A172 (cell line): ENCODE measurements at places on chromosomes 13 and 19. TPM values are rescaled to one million over a fixed set of nuclear protein-coding genes. Genes with fewer than 3 reads are reported as not detected.

The CA11 gene
- total RNA-seq, result 2.3 and 5.8 TPM in 2 replicates

The NR1H2 gene
- total RNA-seq, result 96.8 and 97.3 TPM in 2 replicates

The GJA3 gene
- total RNA-seq, result 0.52 and 1.6 TPM in 2 replicates

The UBE2L5 gene
- not detected in 2 replicates for total RNA-seq

The B3GLCT gene
- total RNA-seq, result 16.7 and 20.0 TPM in 2 replicates

The SIGLEC10 gene
- total RNA-seq, result not detected in 2 replicates

The U2AF2 gene
- 143 and 169 TPM in 2 replicates for total RNA-seq

The DMPK gene
- 25.1 and 30.5 TPM in 2 replicates for total RNA-seq

The C19orf38 gene
- total RNA-seq, result 0.22 and 1.5 TPM in 2 replicates

The KL gene
- 0.05 TPM in 1 of 2 replicates, not detected in the other for total RNA-seq

The RXFP2 gene
- total RNA-seq, result not detected in 2 replicates

The SOX1 gene
- total RNA-seq, result not detected in 2 replicates

The PPP1R37 gene
- total RNA-seq, result 25.1 and 28.0 TPM in 2 replicates

The SERP2 gene
- not detected in 2 replicates for total RNA-seq

The ZNF549 gene
- 5.4 and 6.1 TPM in 2 replicates for total RNA-seq

The ZNF649 gene
- 0.78 and 2.4 TPM in 2 replicates for total RNA-seq

The ANGPTL8 gene
- not detected in 2 replicates for total RNA-seq

The LILRB3 gene
- total RNA-seq, result not detected in 2 replicates

The RGL3 gene
- total RNA-seq, result 4.8 and 11.1 TPM in 2 replicates

The CAPS gene
- 12.0 and 15.0 TPM in 2 replicates for total RNA-seq

The MEF2B gene
- not detected in 2 replicates for total RNA-seq

The NRTN gene
- 1.4 TPM in 1 of 2 replicates, not detected in the other for total RNA-seq

The SOX21 gene
- total RNA-seq, result not detected in 2 replicates

The PSG4 gene
- total RNA-seq, result 75.6 and 84.3 TPM in 2 replicates

The DHDH gene
- total RNA-seq, result 0.10 TPM in 1 of 2 replicates, not detected in the other

The ZNF723 gene
- 0.19 TPM in 1 of 2 replicates, not detected in the other for total RNA-seq

The ZNF615 gene
- 7.9 and 9.3 TPM in 2 replicates for total RNA-seq

The ZNF492 gene
- total RNA-seq, result 0.05 TPM in 2 replicates

The C19orf85 gene
- total RNA-seq, result 0.07 TPM in 1 of 2 replicates, not detected in the other

The GATAD2A gene
- 62.1 and 84.0 TPM in 2 replicates for total RNA-seq

The NLRP5 gene
- total RNA-seq, result 0.24 TPM in 1 of 2 replicates, not detected in the other

The ZNF738 gene
- total RNA-seq, result 4.9 and 11.2 TPM in 2 replicates

The ZNF708 gene
- 4.2 and 10.6 TPM in 2 replicates for total RNA-seq

The PLEKHA4 gene
- total RNA-seq, result 1.9 and 6.9 TPM in 2 replicates

The RINL gene
- total RNA-seq, result 3.9 and 5.7 TPM in 2 replicates

The CKM gene
- total RNA-seq, result not detected in 2 replicates

The ZNF132 gene
- total RNA-seq, result 0.03 and 0.19 TPM in 2 replicates

The PEG3 gene
- total RNA-seq, result not detected in 2 replicates

The PPP1R12C gene
- total RNA-seq, result 85.7 and 87.4 TPM in 2 replicates

The ZNF709 gene
- total RNA-seq, result 2.1 and 2.2 TPM in 2 replicates

The SAMD4B gene
- total RNA-seq, result 55.7 and 81.4 TPM in 2 replicates

The C5AR1 gene
- total RNA-seq, result not detected in 2 replicates

The PSG7 gene
- 0.07 TPM in 1 of 2 replicates, not detected in the other for total RNA-seq

The ENOX1 gene
- 1.0 TPM in 1 of 2 replicates, not detected in the other for total RNA-seq

The FGF22 gene
- total RNA-seq, result 0.17 TPM in 1 of 2 replicates, not detected in the other

The CACTIN gene
- total RNA-seq, result 23.0 and 34.6 TPM in 2 replicates

The ZIC2 gene
- total RNA-seq, result 4.7 and 5.5 TPM in 2 replicates

The CASP14 gene
- total RNA-seq, result not detected in 2 replicates

The EFNB2 gene
- 7.8 and 8.1 TPM in 2 replicates for total RNA-seq

The CFD gene
- total RNA-seq, result 14.4 and 16.2 TPM in 2 replicates

The BRME1 gene
- 0.48 and 3.0 TPM in 2 replicates for total RNA-seq

The C19orf18 gene
- total RNA-seq, result not detected in 2 replicates

The SHISA7 gene
- total RNA-seq, result not detected in 2 replicates

The ZNF724 gene
- total RNA-seq, result 15.2 and 15.8 TPM in 2 replicates
